ENCODE measurements at places on chromosomes 11 and 22.

DNA sequence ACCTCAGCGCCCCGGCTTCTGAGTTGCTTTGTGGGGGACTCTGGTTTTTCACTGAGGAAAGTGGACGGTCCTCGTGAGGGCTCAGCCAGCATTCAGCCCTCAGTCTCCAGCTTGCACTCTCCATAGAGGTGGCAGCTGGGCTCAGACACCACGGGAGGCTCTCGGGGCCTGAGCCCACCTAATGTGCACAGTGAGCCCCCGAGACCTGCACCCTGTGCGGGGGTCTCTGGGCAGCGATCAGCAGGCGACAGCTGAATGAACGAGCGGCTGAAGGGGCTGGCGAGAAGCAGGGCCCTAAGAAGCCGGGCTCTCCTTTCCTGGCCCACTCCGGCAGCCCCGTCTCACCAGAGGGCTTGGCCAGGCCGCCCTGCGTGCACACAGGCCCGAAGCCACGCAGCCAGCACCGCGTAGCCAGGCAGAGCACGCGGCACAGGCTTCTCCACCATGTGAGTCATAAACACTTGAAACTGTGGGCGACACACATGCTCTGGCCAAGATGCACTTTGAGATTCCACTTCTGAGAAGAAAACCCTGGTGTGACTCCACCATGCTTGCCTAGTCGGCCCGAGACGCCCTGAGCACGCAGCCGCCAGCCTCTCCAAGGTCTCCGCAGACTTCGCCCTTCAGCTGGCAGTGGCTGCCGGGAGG lies 28.0 kb downstream of the TOLLIP start:
- no peak for DNase-seq

GRCh38 chr22:39290724-39291161 lies 28.7 kb downstream of the RPL3 start:
- peak; percentile 88 for DNase-seq

- DNase-seq: no peak
These were observed 10.2 kb downstream of the SLC25A1 start for GRCh38 chr22:19168088-19168890.

DNA sequence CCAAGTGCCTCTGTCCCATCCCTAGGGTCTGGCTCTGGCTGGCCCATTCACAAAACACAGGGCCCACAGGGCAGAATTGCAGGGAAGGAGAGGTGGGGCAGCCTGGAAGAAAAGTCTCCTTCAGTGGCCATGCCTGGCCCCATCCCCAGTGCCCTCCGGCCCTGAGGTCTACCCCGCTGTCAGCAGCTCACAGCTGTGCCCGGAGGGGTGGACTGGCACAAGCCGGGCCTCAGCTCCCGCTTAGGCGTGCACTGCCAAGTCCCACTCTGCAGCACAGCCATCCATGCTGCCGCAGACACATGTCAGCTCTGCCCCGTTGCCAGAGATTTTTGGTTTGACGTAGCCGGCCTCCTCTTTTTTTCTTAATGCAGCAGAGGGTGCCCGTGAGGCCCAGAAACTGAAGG lies 3.9 kb upstream of the SCN2B start:
- peak; percentile 47 for DNase-seq

DNA sequence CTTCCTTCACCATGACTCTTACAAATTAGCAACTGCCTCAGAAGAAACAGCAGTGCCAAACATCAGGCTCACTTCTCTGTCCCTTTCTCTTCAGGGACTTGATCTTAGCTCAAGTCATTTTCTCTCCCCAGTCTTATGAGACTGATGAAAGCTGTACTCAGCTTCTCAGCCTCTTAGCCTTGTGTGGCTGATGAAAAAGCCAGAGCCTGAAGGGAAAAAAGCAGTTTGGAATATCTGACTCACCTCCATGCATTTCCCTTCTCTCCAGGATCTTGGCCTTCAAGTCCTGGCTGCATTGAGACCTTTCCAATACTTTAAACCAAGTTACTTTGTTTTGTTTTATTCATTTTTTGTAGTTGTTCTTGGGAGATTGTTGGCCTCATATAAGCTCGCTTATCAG lies 195.9 kb downstream of the SPON1 start:
- DNase-seq: no peak

Data from RPMI7951 (cell line).